SW480 (cell line): ENCODE measurements at places on chromosomes 1 and 21.

DNA sequence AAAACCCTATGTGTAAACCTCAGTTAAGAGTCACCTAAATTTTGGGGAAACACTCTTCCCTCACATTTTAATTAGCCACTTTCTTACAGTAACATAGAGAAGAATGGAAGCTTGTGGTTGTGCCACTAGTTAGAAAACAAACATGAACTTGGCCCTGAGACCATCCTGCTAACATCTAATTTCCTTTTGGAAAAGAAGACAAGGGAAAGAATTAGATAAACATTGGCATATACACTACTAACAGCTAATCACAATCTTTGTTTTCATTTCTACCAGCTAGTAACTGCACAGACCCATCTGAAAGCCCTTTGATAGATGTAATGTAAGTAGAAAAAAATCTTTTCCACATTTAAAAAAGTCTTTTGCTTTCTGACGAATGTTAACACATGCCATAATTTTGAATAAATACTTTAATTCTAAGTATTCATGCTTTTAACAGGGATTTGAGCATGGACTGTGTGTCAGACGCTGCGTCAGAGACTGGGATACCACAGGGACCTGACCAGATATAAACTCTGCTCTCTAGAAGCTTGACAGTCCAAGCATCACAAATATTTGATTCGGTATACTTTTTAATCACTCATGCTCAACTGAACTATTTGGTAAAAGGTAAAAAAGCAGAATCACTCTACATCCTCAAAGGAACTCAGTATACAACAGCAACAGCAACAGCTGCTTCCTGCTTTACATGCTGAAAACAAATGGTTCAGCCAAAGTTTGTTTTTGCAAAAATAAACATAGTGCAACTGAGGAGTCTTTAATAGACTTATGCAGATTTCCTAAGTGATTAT lies 30.2 kb downstream of the DPH5 start:
- no peak for DNase-seq

DNA sequence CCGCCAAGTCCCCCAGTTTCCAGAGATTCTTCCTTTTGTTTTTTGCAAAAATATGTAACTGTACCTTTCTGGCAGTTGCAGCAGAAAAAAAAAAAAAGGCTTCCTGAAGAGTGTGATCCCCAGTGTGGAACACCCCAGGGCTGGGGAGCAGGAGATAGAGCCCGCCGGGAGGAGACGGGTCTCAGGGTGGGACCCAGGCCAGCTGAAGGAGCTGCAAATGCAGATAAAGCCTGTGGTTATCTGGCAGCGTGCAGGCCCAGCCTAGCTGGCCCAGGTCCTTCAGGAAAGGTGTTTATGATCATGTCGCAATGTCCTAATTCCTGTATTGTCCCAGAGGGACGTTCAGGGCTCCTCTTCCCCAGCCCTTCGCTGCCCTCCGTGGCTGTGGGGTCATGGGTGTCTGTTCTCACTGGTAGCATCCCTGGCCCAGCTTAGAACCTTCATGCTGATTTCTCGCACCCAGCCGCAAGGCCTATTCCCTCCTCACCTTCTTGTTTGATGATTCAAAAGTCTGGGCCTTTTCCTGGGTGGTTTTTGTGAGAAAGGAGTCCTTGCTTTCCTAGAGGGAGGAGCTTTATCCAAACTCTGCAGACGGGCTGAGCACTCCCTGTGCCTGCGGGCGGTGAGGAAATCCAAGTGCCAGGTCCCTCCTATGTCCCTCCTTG lies 26.2 kb downstream of the RNF187 start:
- DNase-seq, result no peak

DNA sequence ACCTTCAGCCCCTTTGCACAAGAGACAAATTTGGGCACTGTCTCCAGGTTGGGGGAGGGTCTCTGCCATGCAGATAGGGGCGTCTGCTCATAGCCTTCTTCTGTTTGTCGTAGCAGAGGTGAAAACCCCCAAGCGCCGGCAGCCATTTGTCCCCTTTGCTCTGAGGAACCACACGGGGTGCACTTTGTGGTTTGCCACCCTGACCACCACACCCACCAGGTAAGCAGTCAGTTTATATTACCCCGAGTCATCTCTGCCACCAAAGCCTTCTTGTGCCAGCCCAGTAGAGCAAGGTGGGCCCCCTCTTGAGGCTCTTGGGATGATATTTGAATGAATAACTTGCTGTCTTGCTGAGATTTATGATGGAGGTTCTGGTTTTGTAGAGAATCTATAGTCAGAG lies 111.8 kb downstream of the VPS13D start:
- DNase-seq, result no peak

- peak; percentile 34 for DNase-seq
Observed at GRCh38 chr21:42218836-42219605, at the start of gene ABCG1. TSS of gene ABCG1 (plus strand) at chr21:42219140. CDS start at chr21:42219263, 123 bp downstream.

- DNase-seq, result peak; percentile 57
Observed at GRCh38 chr1:89454845-89455521, 69.6 kb upstream of the LRRC8B start.

GRCh38 chr1:35930593-35931445 lies at the start of gene AGO3:
TSS of gene AGO3 (plus strand) at chr1:35931105. CDS start at chr1:35931427, 322 bp downstream.
- peak; percentile 93 for DNase-seq

- DNase-seq, result peak; percentile 22
Observed at GRCh38 chr1:63774617-63775417, 1.0 kb downstream of the ROR1 start.

DNA sequence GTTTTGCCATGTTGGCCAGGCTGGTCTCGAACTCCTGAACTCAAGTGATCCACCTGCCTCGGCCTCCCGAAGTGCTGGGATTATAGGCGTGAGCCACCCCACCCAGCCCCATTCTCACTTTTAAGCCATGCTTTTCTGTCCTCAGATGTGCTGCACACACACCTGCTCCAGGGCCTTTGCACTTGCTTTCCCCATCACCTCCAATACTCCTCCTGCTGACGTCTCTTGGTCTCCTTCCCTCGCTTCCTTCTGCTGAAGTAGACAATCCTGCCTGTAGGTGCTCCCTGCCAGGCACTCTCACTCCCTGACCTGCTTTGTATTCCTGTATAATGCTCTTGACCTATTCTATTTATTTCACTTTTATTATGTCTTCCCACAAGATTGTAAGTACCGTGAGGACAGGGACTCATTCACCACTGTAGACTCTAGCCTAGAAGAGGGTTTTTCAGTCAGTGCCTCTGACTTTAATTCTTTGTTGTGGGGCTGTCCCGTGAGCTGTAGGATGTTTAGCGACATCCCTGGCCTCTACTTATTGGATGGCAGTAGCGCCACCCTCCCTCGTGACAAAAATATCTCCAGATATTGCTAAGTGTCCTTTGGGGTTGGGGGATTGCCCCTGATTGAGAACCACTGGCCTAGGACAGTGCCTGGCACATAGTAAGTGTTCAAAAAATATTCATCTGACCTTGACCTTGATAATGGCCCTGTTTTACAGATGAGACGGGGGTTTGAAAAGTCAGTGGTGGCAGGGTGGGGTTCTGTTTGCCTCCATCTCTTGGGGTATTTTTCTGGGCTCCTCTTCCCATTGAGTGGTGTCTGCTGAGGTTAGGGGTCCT lies 4.6 kb downstream of the TNFRSF1B start:
- no peak for DNase-seq

DNA sequence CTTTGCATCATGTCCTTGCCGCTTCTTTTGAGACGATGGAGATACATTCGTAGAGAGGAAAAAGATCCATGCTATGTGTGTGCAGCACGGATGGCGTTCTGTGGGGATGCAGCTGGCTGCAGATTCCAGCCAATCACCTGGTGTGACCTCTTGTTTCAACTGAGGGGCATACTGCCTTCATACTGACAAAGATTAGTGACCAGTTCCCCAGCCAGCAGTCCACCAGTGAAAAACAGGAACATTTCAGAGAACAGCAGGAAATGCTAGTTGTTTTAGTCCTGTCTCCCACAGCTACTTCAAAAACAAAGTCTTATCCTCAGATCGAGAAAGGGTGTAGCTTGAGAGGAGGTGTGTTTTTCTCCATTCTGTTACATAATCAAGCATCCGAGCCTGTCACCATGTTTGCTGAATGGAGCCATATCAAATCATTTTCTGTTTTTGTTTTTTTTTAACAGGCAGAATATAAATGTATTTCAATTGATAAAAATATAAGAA lies 255.7 kb upstream of the FMN2 start:
- no peak for DNase-seq

DNA sequence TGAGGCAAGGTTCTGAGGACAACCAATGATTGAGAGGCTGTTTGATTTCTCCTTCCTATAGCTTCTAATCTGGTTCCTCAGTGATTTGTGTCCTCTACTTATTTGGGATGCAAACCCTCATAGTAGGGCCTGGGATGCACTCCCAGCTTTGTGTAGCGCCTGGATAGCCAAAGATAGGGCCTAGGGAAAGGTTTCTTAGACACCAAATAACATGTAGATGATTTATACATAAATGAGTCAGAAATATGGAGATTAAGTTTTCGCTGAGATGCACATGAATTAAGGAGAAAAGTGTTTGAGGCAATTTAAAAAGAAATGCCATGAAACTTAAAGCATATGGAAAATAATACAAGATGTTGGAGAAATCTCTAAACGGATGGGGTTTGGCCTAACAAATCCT lies 66.0 kb upstream of the LMO4 start:
- no peak for DNase-seq

DNA sequence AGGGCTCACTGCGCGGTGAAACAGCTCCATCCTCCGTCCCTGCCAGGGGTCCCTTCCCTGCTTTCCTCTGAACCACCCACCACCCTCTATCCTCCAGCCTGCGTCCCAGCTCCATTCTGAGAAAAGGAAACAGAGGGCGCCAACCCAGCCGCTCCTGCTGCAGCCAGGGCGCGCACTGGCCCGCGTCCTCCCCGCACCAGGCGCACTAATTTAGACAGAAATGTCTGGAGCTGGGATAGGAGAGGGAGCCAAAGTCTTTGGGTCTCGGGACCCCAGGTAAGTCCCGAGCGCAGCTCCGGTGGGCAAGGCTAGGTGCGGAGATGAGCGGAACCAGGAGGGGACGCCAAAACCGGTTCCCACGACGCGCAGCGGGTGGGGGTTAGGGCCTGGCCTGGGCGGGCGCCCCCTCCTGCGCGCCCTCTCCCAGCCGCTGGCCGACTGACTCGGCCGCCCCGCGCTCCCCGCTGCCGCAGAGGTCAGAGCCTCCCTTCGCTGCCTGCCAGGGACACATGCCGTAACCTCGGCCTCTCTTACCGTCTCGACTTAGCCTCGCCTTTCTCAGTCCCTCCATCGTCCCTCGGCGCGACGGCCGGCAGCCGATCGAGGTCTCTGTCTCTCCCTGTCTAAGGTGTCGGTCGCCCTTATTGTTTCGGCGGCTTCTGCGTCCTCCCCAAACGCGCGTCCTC lies 2.0 kb downstream of the CAMK2N1 start:
- no peak for DNase-seq

DNA sequence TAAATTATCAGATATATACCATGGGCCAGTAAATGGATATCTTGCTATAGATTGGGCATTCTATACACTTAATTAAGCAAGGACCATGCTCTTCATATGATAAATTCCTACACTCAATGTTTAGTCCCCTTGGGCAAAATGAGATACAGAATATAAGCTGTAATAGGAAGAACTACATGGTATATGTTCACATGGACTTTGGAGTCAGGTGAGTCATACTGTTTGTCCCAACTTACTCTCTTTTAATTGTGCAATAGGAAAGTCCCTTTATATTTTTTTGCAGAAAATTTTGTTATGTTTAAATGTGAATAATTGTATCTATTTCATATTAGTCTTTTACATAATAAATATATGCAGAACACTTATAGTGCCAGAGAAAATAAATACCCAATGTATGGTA lies 820.2 kb upstream of the ADAMTS5 start:
- peak; percentile 7 for DNase-seq

GRCh38 chr1:213381572-213382084 lies 330.6 kb downstream of the RPS6KC1 start:
- DNase-seq, result no peak

DNA sequence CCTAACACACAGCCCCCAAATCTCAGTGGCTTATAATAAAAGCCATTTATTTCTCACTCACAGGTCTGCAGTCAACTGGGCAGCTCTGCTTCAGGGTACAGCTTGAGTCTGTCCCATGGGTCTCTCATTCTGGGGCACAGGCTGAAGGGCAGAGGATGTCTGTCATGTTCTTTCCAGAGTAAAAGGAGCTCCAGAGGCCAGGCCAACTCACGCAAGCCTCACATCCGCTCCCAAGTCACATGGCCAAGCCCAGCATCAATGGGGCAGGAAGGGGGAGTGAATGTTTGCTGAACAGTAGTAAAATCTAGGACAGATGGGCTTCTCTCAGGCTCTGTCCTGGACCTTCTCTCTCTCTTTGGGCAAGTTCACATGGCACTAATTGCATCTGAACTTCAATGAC lies 7.1 kb upstream of the SSBP3 start:
- DNase-seq, result no peak

- DNase-seq, result no peak
Observed at GRCh38 chr1:10108948-10109708, 76.4 kb downstream of the UBE4B start.

DNA sequence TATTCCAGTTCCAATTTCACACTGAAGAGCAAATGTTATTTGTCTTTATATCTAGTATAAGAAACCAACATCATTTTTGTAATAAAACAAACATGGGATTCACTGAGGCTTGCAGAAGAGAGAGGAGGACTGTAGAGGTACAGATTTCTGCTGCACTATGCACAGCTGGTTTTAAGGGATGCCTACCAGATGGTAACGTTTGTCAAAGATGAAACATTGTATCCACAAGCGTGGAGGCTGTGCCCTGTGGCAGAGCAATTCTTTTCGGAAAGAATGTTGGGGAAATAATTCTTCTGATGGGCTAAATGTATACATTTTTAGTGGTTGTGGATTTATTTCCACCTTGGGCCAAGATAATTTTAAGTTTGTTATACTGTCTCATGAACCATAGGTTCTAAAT lies 272.4 kb downstream of the DUSP10 start:
- no peak for DNase-seq

DNA sequence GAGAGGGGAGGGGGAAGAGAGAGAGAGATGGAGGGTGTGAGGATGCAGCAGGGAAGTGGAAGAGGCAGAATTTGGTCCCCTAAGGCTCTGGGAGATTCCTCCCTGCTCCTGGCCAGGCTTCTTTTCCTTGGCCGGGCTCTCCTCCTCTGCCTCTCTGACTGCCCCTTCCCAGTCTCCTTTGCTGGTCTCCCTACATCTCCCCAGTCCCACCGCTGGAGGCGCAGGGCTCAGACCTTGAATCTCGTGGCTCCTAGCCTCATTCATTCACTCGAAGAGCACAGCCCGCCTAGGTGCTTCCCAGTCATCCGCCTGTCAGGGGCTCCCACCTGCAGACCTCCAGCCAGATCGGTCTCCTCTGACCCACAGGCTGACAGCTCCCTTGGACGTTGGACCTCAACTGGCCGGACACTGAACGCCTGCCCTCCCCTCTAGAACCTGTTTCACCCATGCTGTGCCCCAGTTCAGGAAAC lies 76.5 kb downstream of the VWA5B1 start:
- peak; percentile 46 for DNase-seq

- DNase-seq, result no peak
Observed at GRCh38 chr1:171141688-171142415, 43.2 kb upstream of the FMO2 start.

DNA sequence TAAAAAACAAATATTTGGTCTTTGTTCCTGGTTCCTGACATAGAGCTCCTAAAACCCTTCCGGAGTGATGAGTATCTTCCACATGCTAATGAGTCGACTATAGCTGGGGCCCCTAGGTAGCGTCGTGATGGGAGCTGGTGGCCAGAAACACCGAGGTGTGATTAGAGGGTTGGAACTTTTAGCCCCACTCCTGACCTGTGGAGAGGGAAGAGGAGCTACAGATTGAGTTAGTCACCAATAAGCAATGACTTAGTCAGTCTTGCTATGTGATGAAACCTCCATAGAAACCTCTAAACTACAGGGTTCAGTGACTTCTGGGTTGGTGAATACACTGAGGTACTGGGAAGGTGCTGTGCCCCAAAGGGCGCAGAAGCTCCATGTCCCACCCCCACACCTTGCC lies 30.1 kb upstream of the PLD5 start:
- DNase-seq, result no peak
